ENCODE measurements at places on chromosomes 7 and 10.

DNA sequence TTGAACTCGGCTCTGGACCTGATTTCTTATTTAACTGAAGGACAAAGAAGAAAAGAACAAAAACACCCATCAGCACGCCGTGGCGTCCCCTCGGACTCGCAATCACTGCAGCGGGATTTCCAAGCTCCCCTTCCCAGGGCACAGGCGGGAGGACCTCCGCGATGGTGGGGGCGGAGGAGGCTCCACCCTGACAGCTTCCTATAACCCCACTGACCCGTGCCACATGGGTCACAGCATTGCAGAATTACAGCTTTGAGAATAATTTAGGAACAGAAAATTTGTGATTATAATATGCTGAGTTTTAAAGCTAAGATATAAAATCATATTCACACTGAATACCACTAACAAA, 129.7 kb upstream of the SEC61G start:
- DNase-seq, result no peak

GRCh38 chr7:1458683-1459511, at the start of gene MICALL2:
MICALL2 (minus strand) TSS chr7:1459470; CDS start chr7:1459326, 144 bp downstream.
- DNase-seq, result peak; percentile 96

- no peak for DNase-seq
Observed at GRCh38 chr10:107032700-107033401, 131.7 kb downstream of the SORCS1 start.

GRCh38 chr10:81200801-81201200, 663.1 kb downstream of the SH2D4B start:
- no peak for DNase-seq

DNA sequence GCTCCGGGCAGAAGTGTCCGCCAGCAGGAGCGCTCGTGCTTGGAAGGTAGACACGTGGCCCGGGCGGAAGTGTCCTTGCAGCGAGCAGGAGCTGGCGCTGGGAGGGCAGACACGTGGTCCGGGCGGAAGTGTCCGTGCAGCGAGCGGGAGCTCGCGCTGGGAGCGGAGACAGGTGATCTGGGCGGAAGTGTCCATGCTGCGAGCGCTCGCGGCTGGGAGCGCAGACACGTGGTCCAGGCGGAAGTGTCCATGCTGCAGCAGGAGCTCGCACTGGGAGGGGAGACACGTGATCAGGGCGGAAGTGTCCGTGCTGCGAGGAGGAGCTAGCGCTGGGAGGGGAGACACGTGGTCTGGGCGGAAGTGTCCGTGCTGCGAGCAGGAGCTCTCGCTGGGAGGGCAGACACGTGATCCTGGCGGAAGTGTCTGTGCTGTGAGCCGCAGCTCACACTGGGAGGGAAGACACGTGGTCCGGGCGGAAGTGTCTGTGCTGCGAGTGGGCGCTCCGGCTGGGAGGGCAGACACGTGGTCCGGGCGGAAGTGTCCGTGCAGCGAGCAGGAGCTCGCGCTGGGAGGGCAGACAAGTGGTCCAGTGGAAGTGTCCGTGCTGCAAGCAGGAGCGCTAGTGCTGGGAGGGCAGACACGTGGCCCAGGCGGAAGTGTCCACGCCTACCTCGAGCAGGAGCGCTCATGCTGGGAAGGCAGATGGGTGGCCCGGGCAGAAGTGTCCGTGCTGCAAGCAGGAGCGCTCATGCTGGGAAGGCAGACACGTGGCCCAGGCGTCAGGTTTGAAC, 41.1 kb upstream of the PRKAR1B start:
- no peak for DNase-seq

DNA sequence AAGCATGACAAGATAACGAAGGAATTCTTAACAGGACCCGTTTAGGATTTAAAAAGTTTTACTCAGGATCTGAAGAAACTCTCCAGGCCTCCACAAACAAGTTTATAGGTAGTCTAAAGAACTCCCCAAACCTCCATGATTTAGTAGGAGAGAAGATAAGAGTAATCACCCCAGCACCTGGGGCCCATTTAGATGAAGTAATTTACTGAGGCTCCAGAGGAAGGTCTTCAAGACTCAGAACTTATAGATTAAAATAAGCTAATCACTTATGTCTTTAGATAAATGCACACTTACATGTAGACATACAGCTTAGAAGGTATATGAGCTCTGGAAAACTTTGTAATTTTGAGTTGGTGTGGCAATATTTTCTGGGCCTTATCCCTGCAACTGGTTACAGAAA, 123.8 kb downstream of the HBP1 start:
- DNase-seq, result no peak

GRCh38 chr7:585229-585711, 65.6 kb upstream of the PDGFA start:
- no peak for DNase-seq

GRCh38 chr10:33332183-33333065, 2.0 kb downstream of the NRP1 start:
- no peak for DNase-seq

- DNase-seq, result no peak
Observed at GRCh38 chr7:137804836-137805235, 41.9 kb downstream of the DGKI start.

DNA sequence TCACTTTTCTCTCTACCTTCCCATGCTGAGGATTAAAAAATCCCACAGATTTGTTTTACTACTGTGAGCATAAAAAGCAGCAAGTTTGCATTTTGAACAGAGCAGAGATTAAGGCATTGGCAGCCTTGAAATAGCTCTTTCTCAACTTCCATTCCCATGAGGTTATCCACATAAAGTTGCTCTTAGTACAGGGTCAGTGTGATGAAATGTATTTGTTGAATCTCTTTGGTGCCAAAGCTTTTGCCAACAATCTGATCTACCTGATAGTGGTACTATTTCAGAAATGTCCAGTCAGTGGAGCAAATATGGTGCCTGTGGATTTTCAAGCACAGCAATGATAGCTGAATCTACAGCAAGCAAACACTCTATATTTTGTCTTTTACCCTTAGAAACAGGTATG, 254.8 kb downstream of the INHBA start:
- no peak for DNase-seq

DNA sequence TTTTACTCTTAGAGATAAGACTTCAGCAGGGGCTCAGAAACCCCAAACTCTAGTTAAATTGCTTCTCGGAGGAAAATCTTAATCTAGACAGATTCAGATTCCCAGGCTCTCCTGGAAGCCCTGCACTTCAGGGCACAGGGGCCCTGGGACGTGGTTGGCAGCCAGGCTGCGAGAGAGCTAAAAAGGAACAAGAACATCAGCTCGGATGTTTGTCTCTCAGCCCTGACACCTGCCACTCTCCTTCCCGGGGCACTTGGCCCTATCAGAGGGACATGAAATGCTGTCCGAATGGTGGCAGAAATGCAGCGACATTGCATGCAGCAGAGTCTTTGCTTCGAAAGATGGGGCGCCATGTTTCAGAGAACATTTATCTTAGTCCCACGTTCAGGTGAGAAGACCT, 166.8 kb downstream of the CCDC3 start:
- no peak for DNase-seq

GRCh38 chr10:125023862-125024496, 82.1 kb downstream of the ZRANB1 start:
- DNase-seq, result no peak

DNA sequence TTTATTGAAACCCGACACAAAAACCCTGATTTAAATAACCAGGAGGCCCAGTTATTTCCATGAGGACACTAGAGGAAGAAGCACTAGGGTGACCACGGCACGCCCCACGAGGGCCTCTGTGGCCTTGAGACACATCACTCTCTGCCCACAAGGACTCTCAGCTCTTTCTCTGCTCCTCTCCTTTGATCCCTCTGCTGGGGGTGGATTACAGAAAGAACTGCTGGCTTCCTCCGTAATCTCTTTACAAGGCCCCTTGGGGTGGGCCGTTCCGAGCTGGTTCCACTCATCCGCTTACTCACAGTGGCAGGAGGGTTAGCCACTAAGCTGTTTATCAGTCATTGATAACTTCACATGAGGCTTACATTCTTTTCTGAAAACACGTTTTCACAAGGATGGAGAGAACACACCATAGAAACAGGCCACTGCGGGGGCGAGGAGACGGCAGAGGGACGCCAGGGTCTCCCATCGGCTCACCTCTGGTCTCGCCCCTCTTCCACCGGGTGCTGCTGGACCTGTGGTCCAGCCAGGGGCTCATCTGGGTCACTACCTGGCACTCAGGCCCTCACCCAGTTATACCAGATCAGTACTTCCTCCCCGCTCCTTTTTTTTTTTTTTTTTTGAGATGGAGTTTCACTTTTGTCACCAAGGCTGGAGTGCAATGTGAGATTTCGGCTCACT, 17.6 kb upstream of the PFKFB3 start:
- no peak for DNase-seq

DNA sequence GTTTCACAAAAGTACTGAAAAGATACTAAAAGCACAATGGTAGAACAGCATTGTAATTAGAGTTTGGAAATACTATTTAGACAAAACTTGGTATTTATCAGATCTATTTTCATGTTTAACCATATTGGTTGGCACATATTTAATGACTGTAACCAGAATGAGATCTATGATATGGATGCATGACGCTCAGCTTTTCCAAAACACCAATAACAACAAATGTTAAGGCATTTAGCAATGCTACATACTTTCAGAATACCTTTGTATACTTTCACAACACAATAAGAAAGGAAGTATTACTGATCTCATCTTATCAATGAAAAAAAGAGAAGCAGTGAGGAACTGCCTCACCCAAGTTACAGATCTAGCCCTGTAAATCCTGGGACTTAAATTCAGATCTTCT, 74.8 kb downstream of the THSD7A start:
- DNase-seq, result no peak

DNA sequence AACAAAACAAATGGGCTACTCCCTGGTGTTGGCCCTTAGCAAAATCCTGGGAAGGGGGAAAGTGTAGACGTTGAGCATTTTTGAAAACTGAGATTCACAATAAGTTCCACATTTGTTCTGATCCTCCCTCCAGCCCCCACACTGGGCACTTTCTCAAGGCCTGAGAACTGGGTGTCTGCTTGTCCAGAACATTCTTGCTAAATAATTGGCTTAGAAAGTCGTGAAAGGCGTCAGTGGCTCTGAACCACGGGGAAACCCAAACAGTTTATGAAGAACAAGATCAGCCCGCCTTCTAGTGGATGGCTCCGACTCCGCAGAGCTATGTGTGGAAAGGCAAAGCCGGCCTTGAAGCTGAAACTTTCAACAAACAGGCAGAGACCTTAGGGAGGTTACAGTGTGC, 370.1 kb downstream of the PRPF18 start:
- no peak for DNase-seq

- no peak for DNase-seq
Observed at GRCh38 chr10:21579291-21579690, 45.3 kb downstream of the MLLT10 start.

GRCh38 chr10:120744040-120744439, 107.1 kb upstream of the WDR11 start:
- DNase-seq, result no peak

DNA sequence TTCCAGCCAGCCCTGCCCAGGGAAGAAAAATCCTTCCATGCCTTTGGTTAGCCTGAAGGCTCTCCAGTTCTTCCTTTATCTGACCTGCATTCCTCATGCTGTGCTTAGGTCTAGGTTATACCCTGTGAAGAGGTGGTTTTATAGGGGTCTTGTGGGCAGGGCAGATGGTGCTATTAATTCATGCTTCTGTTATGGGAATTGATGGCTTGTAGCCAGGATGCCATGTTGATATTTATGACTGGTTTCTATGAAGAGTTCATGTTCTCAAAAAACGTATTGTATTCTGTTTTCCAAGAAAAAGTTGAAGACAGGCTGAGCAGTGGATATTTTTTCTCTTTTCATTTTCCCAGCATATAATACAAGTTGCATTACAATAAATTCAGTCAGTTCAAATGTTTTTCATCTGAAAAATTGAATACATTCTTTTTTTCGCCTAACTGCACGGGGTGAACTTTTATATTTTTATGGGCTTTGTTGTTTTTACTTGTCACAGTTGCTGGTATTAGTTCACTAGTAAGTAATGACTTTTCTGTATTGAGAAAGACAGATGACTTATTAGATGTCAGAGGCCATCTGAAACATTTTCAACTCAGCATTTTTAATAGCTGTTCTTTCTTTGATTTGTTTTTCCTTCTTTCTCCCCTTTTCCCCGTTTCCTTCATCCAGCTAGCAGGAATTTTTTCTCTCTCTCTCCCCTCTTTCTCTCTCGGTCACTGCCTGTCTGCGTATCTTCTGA, 322.8 kb downstream of the LRMDA start:
- no peak for DNase-seq

DNA sequence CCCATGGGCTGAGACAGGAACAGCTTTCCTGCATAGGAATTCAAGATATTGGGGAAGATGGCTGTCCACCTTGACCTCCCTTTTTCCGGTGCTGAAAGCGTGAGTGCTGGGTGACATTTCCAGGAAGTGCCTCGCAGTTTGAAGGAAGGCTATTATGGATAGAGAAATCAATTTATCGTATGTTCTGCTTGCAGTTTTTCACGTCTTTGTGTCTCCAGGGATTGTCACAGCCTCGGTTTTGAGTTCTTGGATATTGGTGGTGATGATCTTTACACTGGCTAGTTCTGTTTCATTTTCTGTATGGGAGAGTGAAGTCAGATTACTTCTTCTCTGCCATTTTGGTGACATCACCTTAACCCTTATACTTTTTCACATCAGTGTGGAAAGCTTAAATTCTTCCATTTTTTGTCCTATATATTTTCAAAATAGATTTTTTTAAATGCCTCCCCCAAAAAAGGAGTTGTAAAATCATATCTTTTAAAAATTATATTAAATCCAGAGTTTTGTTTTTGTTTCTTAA, 102.5 kb upstream of the APBB1IP start:
- no peak for DNase-seq

DNA sequence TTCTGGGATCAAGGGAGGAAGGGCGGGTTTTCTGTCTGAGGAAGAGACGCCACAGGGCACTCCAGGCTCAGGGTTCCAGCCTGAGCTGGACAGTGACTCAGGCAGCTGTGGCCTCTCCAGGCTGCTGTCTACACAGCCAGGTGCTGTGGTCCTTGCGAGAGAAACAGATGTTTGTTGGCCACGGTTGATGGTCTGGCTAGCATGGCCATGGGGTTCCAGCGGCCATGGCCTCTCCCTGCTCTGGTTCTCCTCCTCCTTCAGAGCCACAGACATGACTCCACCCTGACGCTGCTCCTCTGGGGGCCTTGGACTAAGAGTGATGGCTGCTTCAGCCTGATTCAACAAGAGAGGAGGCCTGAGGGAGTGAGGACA, 75.9 kb downstream of the AFAP1L2 start:
- DNase-seq, result no peak

GRCh38 chr10:24340883-24341282, 131.9 kb downstream of the KIAA1217 start:
- no peak for DNase-seq

DNA sequence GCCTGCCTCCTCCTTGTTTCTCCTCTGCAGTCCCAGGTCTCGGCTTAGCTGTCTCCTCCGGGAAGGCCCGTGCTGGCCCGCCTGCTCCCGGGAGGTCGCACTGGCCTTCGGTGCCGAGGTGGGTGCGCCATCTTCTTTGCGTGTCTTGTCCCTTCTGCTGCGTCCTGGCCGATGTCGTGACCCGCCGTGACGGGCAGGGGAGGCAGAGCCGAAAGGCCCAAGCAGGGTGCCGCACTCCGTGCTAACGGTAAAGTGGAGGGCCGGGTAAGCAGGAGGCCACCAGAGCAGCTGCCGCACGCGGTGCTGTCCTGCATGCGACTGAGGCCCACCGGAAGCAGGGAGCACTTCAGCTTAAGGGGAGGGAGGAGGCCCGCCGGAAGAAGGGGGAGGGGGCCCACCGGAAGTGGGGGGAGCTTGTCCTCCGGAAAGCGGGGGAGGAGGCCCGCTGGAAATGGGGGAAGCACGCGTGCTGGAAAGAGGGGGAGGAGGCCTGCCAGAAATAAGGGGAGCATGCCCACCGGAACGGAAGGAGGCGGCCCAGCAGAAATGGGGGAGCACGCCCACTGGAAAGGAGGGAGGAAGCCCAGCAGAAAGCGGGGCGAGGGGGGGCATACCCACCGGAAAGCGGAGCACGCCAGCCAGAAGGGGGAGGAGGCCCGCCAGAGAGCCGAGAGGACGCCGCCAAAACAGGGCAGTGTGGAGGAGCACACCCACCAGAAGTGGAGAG, 71.4 kb downstream of the PROSER2 start:
- no peak for DNase-seq

All from 8988T (cell line).